ENCODE measurements at places on chromosomes 3 and 15. TPM values are rescaled to one million over a fixed set of nuclear protein-coding genes. Genes with fewer than 3 reads are reported as not detected.

CPNE9 gene
- total RNA-seq, result 0.08 TPM

HIGD1A gene
- total RNA-seq, result 77.6 TPM

RNU5B-1 gene
- total RNA-seq, result not detected

PARP3 gene
- 10.2 TPM for total RNA-seq

COPS2 gene
- 61.8 TPM for total RNA-seq

SLC22A14 gene
- total RNA-seq, result not detected

Data from A549 treated with DMSO at 1 μM for 4 hours (cell line).